ENCODE measurements at places on chromosomes 5 and 9.

- DNase-seq = no peak
Measured at GRCh38 chr5:2433086-2433485, 318.4 kb downstream of the IRX2 start.

GRCh38 chr5:170305016-170305645 is 7.6 kb upstream of the LCP2 start:
- DNase-seq = no peak

GRCh38 chr5:115657881-115658233 is 32.0 kb upstream of the TMED7 start:
- no peak for DNase-seq

DNA sequence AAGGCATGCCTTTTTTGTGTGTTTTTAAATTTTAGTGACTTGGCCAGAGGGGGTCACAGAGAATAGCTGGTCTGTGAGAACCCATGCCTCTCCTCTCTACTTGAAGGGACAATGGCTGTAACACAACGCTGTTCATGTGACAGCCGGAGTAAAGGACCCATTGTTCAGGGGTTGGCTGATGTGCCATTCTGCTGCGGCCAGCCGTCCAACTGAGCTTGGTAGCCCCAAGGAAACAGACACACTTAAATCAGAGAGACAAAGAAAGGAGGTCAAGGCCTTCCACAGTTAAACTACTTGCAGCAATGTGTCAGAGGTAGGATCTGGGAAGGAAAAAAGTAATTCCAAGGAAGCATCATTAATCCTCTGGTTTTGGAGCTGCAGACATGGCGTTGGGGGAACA is 8.1 kb downstream of the MEGF10 start:
- DNase-seq = no peak

DNA sequence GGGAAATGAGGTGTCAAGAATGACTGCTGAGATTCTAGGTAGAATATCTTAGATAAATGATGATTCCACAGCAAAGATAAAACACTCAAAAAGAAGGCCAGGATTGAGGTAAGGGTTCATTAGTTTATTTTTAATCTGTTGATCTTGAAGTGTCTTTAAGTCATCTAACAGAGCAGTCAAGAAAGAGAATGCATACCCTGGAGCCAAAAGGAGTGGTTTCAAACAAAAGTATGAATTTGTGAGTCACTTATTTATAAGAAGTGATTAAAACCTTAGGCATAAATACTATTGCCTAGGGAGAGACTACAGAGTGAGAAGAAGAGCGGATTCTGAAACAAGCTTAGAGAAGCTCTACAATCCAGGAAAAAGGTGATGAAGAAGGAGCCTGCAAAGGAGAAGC is 541.0 kb downstream of the DTWD2 start:
- DNase-seq = no peak

- no peak for DNase-seq
Measured at GRCh38 chr9:35001285-35001677, 11.7 kb downstream of the DNAJB5 start.

DNA sequence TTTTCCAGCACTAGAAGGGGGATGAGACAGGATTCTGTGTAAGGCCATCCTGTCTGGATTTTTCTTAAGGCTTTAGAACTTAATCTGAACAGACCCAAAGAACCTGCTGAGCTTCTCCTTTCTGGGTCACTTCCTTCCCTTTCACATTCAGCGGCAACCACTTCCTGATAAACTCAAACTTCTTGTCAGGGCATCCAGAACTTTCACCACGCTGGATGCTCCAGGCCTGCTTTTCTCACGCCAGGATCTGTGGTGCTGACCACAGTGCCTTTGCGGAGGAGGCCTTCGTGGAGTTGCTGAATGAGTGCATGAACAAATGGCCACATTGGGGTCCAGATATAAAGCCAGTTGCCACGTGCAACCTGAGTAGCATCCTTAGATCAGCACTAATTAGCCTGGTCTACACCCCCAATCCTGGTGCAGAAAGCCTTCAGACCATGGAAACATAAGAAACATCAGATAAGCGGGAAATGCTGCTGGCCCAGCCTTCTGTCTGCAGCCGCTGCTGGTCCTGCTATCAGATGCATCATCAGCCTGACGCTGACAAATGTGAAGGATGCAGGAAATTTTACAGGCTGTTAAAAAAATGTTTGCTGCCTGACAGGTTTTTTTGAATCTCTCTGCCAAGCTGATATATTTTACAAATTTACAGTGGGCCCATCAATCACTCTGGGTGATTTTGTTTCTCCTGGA is 75.3 kb upstream of the BARHL1 start:
- DNase-seq = no peak

- DNase-seq = no peak
Measured at GRCh38 chr5:145221416-145221815, 613.7 kb downstream of the PRELID2 start.

DNA sequence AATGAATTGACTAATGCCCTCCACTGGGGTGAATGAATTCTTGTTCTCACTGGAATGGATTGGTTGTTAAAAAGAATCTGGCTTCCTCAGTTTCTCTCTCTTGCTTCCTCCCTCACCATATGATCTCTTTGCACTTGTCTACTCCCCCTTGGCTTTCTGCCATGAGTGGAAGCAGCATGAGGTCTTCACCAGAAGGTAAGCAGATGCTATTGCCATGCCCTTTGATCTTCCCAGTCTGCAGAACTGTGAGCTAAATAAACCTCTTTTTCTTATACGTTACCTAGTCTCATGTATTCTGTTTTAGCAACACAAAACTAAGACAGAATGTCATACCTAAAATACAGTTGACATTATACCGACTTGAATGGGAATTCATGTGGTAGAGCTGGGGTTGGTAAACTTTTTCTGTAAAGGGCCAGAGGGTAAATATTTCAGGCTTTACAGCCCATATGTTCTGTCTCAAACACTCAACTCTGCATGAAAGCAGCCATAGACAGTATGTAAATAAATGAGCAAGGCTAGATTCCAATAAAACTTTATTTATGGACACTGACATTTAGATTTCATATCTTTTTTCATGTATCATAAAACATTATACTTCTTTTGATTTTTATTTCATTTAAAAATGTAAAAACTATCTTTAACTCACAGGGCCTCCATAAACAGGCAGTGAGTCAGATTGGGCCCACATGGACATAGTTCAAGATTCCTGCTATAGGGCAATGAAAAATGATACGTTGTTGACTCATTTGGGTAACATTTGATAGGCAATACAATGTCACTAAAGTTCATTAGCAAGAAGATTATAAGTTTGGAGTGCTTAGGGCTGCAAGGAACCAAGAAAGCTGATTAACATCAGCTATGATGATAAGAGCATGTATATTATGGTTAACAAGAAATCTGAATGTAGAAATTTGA is 79.4 kb upstream of the TLE4 start:
- no peak for DNase-seq

GRCh38 chr5:134409321-134409720 is 2.4 kb downstream of the CDKN2AIPNL start:
- DNase-seq = no peak

DNA sequence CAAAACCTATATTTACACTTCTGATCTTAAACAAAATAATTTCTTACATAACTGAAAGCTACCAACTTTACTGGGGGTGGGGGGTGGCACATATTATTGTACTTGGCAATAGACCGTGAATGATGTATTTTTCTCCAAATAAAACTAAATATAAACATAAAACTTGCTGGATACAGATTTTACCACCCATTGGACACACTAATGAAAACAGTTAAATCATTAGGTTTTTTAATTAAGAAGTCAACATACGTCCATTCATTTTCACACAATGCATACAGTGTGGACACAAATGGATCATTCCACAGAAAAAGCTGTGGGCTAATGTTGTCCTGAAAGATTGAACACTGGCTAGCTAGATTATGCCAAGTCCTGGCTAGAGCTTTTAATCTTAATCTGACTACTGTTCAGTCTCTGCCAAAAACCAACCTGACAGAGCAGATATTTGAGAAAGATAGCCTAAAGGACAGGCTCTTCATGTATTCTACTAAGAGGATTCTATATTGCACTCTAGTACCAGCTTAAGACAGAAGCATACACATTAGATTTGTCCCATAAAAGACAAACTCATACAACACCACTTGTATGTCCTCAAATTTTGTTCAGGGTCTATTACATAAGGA is 118.1 kb downstream of the SIL1 start:
- no peak for DNase-seq

GRCh38 chr9:83935276-83935935 is 14.2 kb upstream of the KIF27 start:
- no peak for DNase-seq

GRCh38 chr5:5128766-5129165 is 11.4 kb upstream of the ADAMTS16 start:
- DNase-seq = no peak

DNA sequence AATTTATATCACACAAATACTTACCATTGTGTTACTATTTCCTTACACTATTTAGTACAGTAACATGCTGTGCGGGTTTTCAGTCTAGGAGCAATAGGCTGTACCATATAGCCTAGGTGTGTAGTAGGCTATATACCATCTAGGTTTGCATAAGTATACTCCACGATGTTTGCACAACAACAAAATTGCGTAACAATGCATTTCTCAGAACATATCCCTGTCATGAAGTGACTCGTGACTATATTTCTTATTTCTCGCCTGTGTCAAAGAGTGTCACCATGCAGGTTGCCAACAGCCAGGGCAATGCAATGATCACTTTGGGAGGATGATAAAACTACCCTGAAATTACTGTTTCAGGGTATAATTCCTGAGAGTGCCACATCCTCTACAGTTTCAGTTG is 65.6 kb upstream of the CD180 start:
- no peak for DNase-seq

- no peak for DNase-seq
Measured at GRCh38 chr9:129330711-129331492, 152.8 kb upstream of the IER5L start.

- no peak for DNase-seq
Measured at GRCh38 chr5:132472431-132472830, 18.1 kb downstream of the IRF1 start.

DNA sequence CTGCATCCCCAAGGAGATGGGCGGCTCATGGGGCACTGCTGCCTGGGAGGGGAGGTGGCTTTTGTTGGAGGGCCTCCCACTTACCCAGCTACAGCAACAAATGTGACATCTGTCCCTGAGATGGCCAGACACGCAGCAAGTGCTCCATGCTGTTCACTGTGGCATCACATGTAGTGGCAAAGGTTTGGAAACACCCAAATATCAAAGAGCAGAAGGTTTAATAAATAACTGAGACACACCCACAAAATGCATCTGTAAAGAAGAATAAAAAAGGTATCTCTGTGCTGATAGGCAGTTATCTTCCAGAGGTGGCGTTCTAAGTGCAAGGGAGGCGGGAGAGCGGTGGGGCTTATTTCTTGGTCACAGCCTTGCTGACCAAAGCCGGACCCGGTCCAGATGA is 23.3 kb upstream of the CLPTM1L start:
- no peak for DNase-seq

DNA sequence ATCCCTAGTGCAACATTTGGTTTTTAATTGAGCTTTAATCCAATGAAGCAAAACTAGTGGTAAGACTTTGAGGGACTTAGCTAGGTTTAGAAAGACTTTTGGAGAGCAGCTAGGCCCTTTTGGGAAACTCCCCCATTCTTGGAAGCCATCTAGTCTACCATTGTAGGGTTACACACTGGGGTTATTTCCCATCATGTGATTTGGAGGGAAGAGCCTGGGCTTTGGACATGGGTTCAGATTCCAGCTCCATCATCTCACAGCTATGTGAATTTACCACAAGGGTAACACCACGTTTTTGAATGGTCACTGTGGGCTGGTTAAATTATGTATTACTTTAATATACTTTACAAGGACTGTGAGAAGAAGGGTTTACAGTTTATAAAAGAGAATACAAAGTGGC is 18.3 kb upstream of the TNFSF15 start:
- DNase-seq = no peak

GRCh38 chr5:141533897-141534296 is 45.0 kb downstream of the PCDHGC5 start:
- no peak for DNase-seq

DNA sequence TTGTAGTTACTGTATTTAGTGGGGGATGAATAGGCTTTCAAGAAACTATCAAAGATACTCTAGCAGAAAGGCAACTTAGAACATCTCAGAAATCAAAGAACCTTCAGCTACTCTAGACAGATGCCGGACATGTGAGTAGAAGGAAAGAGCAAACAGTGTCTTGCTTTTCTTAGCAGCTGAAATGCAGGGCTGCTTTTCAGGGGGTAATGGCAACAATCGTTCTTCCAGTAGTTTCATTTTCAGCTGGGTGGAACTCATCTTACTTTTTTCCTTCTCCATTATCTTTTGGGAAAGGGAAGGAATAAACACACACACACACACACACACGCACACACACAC is 281.6 kb downstream of the CRB2 start:
- DNase-seq = no peak

DNA sequence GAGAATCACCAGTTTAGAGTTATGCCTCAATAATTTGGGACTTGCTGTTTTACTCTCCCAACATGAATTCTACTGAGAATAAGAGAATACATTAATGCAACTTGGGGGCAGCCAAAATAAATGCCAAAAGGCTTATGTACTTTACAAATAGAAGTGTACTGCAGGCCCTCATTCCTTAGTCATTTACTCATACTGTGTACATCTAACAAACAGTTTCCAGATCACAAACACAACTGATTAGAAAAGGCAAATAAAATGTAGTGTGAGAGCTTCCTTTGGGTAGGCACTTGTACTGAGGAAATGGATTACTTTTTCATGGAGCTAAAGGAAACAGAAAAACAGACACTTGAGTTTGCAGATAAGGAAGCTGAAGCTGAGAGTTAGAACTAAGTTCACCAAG is 12.6 kb downstream of the ANKDD1B start:
- no peak for DNase-seq

DNA sequence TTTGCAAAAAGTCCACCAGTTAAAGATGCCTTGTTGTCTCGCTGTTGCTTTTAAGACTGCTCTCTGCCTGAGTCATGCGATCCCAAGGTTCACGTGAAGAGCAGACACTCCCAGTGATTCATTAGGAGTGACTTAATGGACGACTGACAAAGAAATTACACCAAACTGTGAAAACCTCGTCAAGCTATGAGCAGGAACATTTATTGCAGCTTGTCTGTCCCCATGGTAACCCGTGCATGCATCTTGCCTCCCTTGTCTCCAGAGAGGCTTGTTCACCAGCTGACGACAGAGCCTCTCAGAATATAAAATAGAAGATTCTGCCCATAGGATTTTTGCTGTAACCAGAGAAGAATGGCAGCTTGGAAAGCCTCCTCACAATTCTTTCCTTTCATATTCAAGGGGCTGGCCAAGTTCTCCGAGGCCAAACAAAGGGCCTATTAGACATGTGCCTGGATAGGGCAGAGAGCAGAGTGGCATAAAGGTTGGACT is 352.7 kb downstream of the SPOCK1 start:
- DNase-seq = no peak
